Fibroblast of lung (primary cell): ENCODE measurements at places on chromosomes 7 and 10. TPM values are rescaled to one million over a fixed set of nuclear protein-coding genes. Genes with fewer than 3 reads are reported as not detected.

Gene PLEKHS1
- total RNA-seq, result not detected in 2 replicates

Gene LFNG
- total RNA-seq, result 0.33 and 0.77 TPM in 2 replicates

Gene CALY
- total RNA-seq, result 0.26 TPM in 1 of 2 replicates, not detected in the other

Gene PNLIPRP1
- not detected in 2 replicates for total RNA-seq

Gene HABP2
- not detected in 2 replicates for total RNA-seq
